ENCODE measurements at places on chromosomes 3 and 15.

DNA sequence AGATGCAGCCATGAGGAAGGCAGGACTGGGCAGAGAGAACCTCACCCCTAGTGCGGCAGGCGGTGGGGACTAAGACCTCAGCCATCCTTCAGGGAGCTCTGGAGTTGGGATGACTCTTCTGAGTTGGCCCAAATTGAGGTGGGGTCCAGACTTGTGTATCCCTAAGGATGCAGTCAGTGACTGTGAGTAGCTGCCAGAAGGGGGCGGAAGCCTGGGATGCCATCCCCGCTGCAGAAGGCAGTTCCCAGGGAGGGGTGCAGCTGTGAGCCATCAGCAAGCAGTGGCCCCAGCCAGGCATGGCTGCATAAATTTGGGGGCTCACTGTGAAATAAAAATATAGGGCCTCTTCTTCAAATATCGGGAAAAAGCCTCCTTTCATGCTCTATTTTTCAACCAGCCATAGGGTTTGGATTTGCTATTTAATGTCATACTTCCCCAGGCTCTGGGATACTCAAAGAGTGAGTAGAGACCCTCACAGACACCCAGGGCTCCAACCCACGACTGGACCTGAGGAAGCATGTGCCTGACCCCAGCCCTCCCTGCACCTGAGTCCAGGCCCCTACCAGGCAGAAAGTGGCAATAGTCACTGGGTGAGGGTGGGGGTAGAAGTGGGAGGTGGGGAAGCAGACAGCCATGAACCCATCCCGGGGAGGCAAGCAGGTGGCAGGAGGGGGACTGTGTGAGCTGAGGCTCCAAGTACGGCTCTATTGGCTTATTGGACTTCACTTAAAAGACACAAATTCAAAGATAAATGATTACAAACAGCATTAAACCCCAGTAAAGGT is 30.5 kb downstream of the GRK7 start:
- no peak for DNase-seq

- no peak for DNase-seq
These were observed 26.1 kb downstream of the PCCB start for GRCh38 chr3:136276049-136276755.

- DNase-seq = no peak
These were observed 374.6 kb upstream of the TBL1XR1 start for GRCh38 chr3:177571944-177572315.

- no peak for DNase-seq
These were observed 1019.4 kb upstream of the ALCAM start for GRCh38 chr3:104347291-104347690.

DNA sequence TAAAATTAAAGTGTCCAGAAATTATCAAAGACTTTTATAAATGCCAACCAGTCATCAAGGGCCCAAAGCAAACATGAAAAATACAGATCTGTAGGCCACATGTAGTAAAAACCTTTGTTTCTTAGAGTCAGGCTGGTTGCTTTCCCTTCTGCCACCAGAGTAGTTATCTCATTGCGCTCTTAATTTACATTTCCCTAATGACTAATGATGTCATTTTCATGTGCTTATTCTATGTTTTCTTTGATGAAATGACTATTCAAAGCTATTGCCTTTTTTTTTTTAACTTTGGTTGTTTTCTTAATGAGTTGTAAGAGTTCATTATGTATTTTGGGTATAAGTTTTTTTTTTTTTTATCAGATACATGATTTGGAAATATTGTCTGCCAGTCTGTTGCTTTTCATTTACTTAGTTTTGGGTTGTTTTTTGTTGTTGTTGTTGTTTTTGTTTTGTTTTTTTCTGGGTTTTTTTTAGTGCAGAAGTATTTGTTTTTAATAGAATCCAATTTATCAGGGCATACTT is 140.6 kb downstream of the HCN4 start:
- DNase-seq = no peak

DNA sequence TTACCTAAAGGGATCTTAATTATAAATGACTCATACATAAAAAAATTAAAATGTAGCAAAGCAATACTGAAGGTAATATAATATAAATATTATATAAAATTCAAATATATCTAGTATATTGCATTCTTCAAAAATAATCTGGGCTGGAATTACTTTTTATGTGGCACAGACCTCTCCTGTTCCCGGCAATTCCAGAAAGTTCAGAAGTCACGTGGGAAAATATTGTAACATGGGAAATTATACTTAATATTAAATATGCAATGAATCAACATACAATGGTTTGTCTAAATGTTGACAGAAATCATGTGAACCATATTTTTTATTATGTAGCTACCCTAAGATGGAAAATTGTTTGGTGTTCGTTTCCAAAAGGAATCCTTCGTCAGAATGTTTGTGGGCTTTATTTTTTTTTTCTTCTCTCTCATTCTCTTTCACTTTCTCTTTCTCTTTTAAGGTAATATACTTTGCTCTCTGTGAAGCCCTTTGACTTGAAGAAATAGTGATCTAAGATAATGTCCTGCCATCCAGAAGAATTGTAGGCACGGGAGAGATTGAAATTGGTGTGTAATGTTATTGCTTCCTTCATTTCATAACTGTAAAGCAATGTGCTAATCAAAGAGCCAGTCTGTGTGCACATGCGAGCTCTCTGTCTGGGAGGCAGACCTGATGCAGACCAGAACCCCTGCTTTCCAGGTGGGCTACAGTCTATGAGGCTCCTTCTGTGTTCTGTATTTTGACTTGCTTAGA is 559.4 kb downstream of the NR2F2 start:
- DNase-seq = no peak

- DNase-seq = no peak
These were observed 15.5 kb upstream of the HOMER2 start for GRCh38 chr15:82968066-82968465.

- no peak for DNase-seq
These were observed 964 bp downstream of the NRROS start for GRCh38 chr3:196640297-196641018.

GRCh38 chr3:188772886-188773285 is 398.9 kb upstream of the TPRG1 start:
- DNase-seq = no peak

DNA sequence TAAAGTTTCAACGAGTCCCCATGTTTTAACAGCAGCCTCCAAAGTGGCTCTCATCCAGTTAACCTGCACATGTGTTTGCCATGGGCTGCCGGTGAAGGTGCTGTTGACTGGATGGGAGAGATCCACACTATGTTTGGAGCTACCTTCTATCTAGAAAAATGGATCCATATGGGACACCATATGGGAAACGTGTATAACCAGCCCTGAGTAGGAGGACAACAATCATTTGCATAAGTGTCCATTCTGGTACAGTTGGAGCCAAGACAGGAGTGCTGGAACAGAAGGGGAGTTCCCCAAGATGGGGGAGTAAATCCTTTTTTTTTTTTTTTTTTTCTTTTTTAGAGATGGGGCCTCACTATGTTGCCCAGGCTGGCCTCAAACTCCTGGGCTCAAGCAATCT is 36.6 kb downstream of the MKRN2 start:
- DNase-seq = no peak

DNA sequence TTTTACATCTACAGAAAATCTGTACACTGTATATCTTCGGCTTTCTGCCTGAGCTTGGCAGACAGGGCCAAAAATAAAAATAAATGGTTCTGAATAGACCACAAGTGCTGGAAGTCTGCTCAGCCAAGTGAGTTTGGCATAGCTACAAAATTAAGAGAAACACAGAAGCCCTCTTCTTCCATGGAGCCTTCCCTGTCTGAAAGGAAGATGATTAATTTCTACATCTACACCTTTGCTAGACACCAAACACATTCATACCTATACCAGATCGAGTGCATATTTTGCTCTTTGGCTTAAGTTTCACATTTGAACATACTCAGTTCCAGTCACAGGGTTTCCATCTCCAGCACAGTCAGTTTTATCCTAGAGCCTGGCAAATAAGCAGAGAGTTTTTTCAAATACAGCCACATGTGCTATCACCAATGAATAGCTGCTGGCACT is 224.6 kb downstream of the GREM1 start:
- DNase-seq = no peak
